ENCODE measurements at places on chromosomes 3 and 15.

- no peak for DNase-seq
These were observed 462.0 kb upstream of the ATP11B start for GRCh38 chr3:182331341-182331740.

DNA sequence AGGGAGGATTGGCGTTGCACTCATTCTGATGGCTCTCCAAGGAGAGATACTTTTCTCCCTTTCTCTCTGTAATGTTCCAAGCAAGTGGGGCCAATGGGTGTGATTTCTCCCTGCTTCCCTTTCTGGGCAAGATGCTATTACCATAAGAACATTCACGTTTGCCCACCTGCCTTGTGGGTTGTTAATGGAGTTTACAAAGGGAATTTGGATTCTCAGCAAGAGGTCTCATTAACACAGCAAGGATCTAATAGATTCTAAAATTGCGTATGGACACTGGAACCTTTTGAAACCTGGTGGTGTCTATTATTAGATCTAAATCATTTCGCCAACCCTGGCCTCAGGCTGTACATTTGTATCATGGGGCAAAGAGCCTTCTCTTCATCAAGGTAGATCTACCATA is 74.1 kb downstream of the SLCO3A1 start:
- DNase-seq = no peak

GRCh38 chr15:47750030-47750739 is 32.9 kb downstream of the SEMA6D start:
- no peak for DNase-seq

DNA sequence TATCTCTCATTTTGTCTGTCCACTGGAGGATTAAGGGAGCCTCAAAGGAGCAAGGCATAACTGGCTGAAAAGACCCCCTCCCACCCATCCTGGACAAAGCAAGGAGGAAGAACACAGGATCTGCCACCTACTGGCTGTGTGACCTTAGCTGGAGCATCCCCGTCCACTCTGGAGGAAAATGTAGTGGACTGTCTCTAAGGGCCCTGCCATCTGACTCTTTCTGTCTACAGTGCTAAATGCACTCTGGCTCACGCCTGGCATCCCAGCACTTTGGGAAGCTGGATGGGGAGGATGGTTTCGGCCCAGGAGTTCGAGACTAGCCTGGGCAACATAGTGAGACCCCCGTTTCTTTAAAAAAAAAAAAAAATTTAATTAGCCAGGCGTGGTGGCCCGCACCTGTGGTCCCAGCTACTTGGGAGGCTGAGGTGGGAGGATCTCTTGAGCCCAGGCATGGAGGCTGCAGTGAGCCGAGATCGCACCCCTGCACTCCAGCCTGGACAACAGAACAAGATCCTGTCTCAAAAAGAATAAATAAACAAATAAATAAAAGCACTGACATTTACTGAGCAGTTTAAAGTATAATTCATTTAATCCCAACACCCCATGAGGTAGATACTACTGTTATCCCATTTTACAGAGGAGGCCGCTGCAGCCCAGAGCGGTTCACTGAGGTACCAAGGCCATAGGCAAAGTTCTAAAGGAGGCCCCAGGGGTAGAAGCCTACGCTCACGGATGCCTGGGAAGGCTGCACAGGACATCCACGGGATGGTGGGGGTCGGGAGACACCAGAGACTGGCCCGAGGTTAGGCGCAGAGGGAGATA is 1.1 kb downstream of the TBC1D2B start:
- no peak for DNase-seq

GRCh38 chr3:25218362-25218761 is 209.7 kb upstream of the RARB start:
- no peak for DNase-seq

DNA sequence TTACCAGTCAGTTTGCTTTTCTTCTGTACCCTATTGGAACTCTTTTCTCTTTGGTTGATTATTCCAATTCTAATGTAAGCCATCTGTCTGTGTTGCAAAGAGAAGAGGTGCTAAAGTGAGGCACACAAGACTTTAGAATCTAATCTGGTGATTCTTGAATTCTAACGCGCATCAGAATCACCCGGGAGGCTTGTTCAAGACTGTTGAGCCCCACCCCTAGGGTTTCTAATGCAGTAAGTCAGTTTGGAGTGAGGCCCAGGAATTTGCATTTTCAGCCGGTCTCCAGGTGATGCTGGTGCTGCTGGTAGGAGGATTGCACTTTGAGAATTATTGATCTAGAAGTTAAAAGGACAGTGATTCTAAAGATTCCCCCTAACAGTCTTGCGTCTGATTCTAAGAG is 185.3 kb upstream of the CHRM5 start:
- DNase-seq = no peak

DNA sequence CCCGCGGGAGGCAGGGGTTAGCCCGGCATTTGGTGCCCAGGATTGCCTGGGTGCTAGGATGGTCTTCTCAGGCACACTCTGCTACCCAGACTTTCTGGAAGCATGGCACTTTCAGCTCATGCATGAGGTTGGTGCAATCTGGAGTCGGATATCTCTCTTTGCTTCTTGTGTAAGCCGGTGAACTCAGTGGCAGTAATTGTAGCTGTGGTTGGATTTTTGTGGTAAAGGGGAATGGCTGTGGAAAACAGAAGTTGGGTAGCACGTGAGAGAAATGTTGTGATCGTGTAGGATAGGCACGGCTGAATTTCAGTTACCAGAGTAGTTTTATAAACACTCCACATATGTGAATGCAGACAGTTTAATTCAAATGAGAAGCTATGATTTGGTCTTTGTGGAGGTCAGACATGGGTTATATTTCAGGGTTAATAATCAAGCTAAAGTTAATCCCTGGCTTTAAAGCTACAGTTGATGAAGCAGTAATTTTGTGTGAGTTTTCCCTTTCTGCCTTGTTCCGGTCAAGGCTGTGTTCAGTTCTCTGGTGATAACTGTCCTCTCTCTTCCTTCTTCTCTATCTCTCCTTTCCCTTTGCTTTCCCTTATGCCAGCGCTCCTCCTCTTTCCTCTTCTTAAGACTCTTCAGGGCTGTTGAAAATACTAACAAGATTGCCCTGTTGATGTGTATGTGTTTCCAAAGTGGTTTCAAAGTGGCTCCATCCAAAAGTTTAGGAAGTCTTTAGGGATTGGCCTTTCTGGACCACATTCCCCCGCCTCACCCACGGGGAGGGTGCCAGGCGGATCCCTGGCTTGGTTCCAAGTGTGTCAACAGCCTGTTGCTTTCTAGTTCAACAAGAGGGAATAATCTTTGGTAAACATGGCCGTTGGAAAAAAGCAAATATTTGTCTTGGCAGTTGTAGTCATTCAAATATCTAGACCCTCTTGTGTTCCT is 404.6 kb upstream of the C2CD4B start:
- DNase-seq = peak; percentile 15

GRCh38 chr3:43224405-43225073 is 61.8 kb upstream of the SNRK start:
- no peak for DNase-seq

- no peak for DNase-seq
These were observed 15.3 kb downstream of the CHDH start for GRCh38 chr3:53830944-53831343.

GRCh38 chr15:66657185-66658020 is 44.6 kb upstream of the SMAD6 start:
- DNase-seq = no peak

- no peak for DNase-seq
These were observed 236.1 kb downstream of the RORA start for GRCh38 chr15:60993008-60993407.

- DNase-seq = no peak
These were observed 134.9 kb downstream of the FEZF2 start for GRCh38 chr3:62238431-62238830.

GRCh38 chr3:121592856-121593702 is at the start of gene FBXO40:
Gene FBXO40, plus strand, starts transcription at chr3:121593379. Its CDS starts 27,197 bp downstream, at chr3:121620576.
- no peak for DNase-seq

DNA sequence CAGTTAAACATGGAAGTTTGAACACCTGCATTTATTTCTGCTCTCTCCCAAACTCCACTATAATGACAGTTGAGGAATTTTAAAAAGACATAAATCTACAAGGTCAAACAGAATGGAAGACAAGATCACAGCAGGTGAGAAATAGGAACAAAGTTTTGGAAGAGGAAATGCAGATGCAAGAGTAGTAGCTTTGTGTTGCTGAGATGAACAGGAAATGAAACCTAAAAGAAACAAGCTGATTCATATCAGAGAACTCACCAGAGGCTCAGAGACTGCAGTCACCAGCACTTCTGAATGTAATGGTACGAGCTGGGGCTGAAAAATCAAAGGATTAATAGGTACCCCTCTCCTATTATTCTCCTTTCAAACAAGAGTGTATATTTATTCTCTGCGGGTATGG is 459.9 kb downstream of the RAP2B start:
- no peak for DNase-seq

GRCh38 chr15:31079519-31079918 is 22.0 kb downstream of the TRPM1 start:
- no peak for DNase-seq

GRCh38 chr3:180352261-180352660 is 249.7 kb upstream of the TTC14 start:
- DNase-seq = no peak

GRCh38 chr3:63555767-63556166 is 96.7 kb upstream of the SNTN start:
- no peak for DNase-seq

- DNase-seq = no peak
These were observed 35.3 kb downstream of the CCPG1 start for GRCh38 chr15:55372701-55373440.

DNA sequence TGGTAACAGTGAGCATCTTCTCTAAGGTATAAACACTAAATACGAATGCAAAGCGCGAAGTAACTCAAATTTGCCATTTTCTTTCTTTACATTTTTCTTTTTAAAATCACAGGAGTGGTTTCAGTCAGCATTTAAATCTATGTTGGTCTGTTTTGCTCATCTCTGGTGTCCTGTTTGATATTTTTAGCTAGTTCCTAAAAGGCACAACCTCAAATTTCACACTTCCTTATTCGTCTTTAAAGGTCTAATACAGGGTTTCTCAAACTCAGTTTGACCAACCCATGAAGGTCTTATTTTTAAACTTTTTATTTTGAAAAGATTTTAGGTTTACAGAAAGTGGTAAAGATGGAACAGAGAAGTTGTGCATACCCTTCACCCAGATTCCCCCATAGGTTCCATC is 201.1 kb downstream of the MAGI1 start:
- DNase-seq = no peak

DNA sequence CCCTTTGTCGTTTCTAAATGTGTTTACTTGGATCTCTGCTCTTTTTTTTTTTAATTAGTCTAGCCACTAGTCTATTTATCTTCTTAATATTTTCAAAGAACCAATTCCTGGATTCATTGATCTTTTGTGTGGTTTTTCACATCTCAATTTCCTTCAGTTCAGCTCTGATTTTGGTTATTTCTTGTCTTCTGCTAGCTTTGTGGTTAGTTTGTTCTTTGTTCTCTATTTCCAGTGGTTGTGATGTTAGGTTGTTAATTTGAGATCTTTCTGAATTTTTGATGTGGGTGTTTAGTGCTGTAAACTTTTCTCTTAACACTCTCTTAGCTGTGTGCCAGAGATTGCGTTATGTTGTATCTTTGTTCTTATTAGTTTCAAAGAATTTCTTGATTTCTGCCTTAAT is 446.1 kb downstream of the CNTN4 start:
- DNase-seq = no peak

DNA sequence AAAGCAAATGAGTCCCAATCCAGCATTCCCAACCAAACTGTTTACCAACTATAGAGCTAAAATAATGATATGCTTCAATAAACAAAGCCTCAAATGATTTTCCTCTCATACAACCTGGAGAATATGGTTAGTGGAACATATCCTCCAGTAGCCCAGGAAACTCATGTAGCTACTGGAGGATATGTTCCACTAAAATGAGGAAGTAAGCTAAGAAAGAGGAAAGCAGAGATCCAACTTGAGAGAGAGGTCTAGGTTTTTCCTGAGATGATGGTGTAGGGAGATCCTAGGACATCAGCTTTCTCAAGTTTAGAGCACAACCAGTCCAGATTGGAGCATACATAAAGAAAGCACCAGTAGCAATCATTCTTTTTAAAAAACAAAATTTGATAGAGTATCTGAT is 44.6 kb upstream of the SLC4A7 start:
- no peak for DNase-seq

- DNase-seq = no peak
These were observed 14.4 kb downstream of the TNFAIP8L3 start for GRCh38 chr15:51080286-51080685.

- DNase-seq = no peak
These were observed 3.3 kb downstream of the SRGAP3 start for GRCh38 chr3:9246189-9246588.

DNA sequence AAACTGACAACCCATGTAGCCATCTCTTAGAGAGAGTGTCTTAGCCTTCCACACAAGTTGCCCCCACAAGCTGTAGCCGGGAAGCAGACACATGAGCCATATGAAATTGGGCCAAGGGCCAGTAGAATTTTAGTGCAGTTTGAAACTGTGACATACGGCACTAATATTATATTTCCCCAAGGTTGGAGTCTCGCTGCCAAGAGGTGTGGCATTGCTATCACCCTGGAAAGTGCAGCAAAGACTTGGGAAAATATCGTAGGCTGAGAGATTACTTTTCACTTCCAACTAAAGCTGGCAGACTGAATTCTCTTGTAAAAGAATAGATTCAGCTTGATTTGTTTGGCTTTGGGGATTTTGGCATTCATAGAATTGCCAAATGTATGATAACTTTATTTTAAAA is 89.2 kb downstream of the ECT2 start:
- no peak for DNase-seq

GRCh38 chr3:52086461-52086860 is 30.1 kb upstream of the DUSP7 start:
- DNase-seq = no peak
